ENCODE measurements at places on chromosomes 6 and 20. TPM values are rescaled to one million over a fixed set of nuclear protein-coding genes. Genes with fewer than 3 reads are reported as not detected.

GRCh38 chr6:20498041-20498385 is 36.2 kb upstream of the CDKAL1 start:
- no peaks in the 10 kb centered on the region for H3K36me3 ChIP-seq
- no peak for DNase-seq
- no peak overlapping the region for H3K4me3 ChIP-seq
- H3K27ac ChIP-seq = no peak overlapping the region
- no peaks in the 10 kb centered on the region for H3K27me3 ChIP-seq

DNA sequence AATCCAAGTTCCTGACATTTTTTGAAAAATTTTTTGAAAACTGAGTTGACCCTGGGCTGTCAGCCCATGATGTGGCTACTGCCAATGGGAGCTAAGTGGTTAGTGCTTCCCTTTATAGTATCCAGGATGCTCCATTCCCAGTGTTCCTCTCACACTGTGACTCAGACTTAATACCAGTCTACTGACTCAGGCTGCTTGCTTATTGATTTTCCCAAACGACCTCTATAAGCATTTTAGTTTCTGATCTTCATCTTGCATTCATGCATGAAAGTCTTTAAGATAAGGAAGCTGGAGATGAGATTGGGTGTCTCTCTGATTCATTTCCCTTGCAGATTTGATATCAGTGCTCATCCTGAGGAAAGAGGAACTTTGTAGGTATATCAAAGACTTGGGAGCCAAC is 560.0 kb downstream of the TBC1D32 start:
- H3K4me1 ChIP-seq = no peaks in the 10 kb centered on the region
- no peak overlapping the region for H3K4me3 ChIP-seq
- no peaks in the 10 kb centered on the region for H3K27me3 ChIP-seq
- H3K36me3 ChIP-seq = no peaks in the 10 kb centered on the region
- H3K27ac ChIP-seq = no peak overlapping the region
- no peak for DNase-seq

GRCh38 chr20:23507346-23507745 is 16.4 kb downstream of the CST8 start:
- no peaks in the 10 kb centered on the region for H3K4me1 ChIP-seq
- peak; percentile 21 for DNase-seq
- H3K36me3 ChIP-seq = no peaks in the 10 kb centered on the region
- no peak overlapping the region for H3K27ac ChIP-seq
- H3K4me3 ChIP-seq = no peak overlapping the region

The BPIFB4 gene
- total RNA-seq = not detected

DNA sequence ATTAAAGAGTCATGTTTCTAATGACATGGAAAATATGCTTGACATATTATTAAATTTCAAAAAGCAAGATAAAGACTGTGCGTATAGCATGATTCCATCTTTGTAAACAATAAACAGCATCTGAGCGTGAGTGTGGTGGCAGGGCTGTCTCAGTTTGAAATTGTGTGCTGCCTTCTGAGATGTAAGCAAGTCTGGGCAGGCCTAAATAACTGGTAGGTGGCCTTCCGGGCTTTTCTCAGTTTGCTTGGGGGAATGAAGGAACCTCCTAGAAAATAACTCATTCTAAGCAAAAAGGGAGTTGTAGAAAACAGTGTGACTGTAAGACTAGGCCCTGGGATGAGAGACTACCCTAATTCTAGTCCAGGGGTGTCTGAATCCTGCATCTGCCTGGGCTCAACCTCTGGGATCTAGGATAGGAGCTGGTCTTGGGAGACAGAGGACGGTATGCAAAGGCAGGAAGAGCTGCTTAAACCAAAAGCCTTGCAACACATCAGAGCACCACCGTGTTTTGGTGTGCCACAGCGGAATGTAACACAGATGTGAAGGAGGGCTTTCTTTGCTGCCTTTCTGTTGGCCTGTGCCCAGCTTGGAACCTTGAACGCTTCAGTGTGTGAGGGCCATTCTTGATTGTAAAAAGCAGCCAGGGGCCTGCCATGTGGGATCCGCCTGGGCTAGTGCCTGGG is 63.5 kb upstream of the L3MBTL3 start:
- H3K4me1 ChIP-seq = no peaks in the 10 kb centered on the region
- H3K27ac ChIP-seq = no peak overlapping the region
- no peak for DNase-seq
- no peak overlapping the region for H3K4me3 ChIP-seq
- no peaks in the 10 kb centered on the region for H3K27me3 ChIP-seq

The CCN5 gene
- not detected for total RNA-seq

The BEND6 gene
- not detected for total RNA-seq

DNA sequence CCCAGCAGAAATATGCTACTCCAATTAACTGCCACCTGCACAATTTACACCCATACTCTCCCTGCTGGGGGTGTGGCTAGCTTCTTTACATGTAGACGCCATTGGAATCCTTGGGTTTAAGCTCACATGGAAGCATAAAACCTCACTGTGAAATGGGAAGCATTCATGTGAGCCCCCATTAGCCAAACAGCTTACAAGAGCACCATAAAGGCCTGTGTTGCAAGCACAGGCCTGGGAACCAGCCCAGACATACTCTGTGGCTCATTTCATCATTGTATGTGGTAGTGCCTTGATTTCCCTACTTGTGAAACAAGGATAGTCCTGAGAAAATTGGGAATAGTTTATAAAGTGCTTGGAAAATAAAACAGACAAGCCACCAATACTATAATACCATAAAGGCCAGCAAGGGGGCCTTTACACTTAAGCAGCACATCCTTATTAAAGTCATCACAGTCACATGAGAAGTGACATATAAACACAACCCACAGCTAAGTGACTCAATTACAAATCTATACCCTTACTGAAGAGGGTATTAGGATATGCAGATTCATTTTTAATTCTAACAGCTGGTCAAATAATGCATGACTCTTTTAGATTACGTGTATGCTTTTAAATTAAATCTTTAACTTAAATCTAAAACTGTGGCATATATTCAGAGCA is 6.8 kb downstream of the ADNP start:
- peaks cover 5% of the 10 kb centered on the region for H3K36me3 ChIP-seq
- H3K4me3 ChIP-seq = no peak overlapping the region
- peaks cover 22% of the 10 kb centered on the region for H3K4me1 ChIP-seq
- H3K27ac ChIP-seq = no peak overlapping the region

GRCh38 chr6:158729906-158730540 is 80.2 kb downstream of the SYTL3 start:
- H3K36me3 ChIP-seq = no peaks in the 10 kb centered on the region
- no peaks in the 10 kb centered on the region for H3K4me1 ChIP-seq
- H3K27ac ChIP-seq = no peak overlapping the region
- no peaks in the 10 kb centered on the region for H3K27me3 ChIP-seq

GRCh38 chr6:441126-441920 is 49.8 kb downstream of the IRF4 start:
- H3K4me1 ChIP-seq = no peaks in the 10 kb centered on the region
- H3K4me3 ChIP-seq = no peak overlapping the region
- no peaks in the 10 kb centered on the region for H3K36me3 ChIP-seq
- no peak for DNase-seq
- no peaks in the 10 kb centered on the region for H3K27me3 ChIP-seq

Measured in Caco-2 (cell line).